Lung (tissue), 17 donors: ENCODE measurements at places on chromosomes 3 and 15. TPM values are rescaled to one million over a fixed set of nuclear protein-coding genes. Genes with fewer than 3 reads are reported as not detected.

- no peak for DNase-seq
Measured at GRCh38 chr3:40321818-40322217, 12.3 kb downstream of the EIF1B start.

- no peak for DNase-seq
Measured at GRCh38 chr3:123377243-123377740, 71.6 kb downstream of the ADCY5 start.

- DNase-seq, result peak; percentile 59
Measured at GRCh38 chr3:69012100-69012799, 1.2 kb downstream of the EOGT start.

The NANOGP8 gene
- total RNA-seq, result 0.92 TPM

The CCR4 gene
- 2.9 TPM for total RNA-seq

DNA sequence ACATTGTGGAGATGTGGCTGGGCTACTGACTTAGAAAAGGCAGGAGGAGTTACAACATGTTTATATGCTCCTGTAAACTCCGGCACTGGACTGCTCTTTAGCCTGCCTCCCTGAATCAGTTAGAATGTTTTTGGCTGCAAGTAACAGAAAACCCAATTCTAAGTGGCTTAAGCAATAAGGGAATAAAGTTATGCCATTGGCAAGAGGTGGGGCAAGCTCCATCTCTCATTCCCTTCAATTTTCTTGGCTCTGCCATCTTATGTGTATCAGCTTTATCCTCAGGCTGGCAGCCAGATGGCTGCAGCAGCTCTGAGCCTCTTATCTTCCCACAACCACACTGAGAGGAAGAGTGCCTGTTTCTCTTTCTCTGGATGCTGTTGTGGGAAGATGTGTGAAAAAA, 22.4 kb upstream of the MEIS2 start:
- DNase-seq, result no peak

- DNase-seq, result no peak
Measured at GRCh38 chr3:97937205-97937604, 35.0 kb downstream of the RIOX2 start.

The VGLL3 gene
- total RNA-seq, result 32.8 TPM

DNA sequence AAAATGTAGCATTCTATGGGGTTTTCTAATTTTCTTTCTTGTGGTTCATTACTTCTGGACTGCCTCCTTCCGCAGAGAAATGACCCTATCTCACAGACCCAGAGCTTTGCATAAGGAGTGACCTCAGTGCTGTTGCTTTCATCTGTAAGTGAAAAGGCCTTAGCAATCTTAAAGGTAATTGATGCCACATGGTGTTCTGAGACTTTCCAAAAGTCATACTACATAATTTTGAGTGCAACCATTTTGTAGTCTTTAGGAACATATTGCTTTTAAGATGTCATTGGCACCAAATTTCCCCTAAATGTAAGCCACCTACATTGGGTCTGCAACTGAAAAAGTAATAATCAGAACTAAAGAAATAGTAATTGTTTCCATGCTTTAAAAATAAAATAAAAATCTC, 9.2 kb upstream of the HHLA2 start:
- DNase-seq, result no peak

- DNase-seq, result no peak
Measured at GRCh38 chr15:31262143-31262530, 64.5 kb upstream of the KLF13 start.

- DNase-seq, result no peak
Measured at GRCh38 chr15:58558777-58559176, 127.0 kb downstream of the LIPC start.

The ZNF774 gene
- total RNA-seq, result 2.5 TPM

GRCh38 chr3:11088831-11089230, 65.5 kb upstream of the HRH1 start:
- DNase-seq, result no peak

DNA sequence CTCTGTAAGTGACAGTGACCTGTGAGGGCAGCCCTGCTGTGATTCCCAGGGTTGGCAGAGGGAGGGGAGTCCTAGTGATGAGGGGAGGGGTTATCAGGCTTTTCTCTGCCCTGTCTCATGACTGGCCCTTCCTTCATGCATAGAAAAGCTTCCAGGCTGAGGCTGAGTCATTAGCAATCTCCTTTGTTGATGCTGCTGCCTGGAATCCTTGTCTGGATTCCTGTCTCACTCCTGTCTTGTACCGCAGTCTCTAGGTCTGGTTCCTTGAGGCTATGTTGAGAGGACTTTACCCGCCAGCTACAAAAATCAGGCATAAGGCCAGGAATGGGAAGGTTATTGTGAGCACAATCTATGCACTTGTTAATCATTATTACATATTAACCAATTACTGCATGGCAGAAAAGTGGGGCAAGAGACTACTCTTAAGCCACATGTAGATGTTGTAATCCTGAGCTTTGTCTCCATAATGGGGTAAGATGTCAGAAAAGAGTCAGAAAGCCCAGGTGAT, 7.2 kb downstream of the KLHL6 start:
- no peak for DNase-seq

The ARHGEF3 gene
- 25.9 TPM for total RNA-seq

The CAPN3 gene
- 28.4 TPM for total RNA-seq

The CDAN1 gene
- 15.2 TPM for total RNA-seq

GRCh38 chr15:35736150-35736549, 190.2 kb upstream of the DPH6 start:
- peak; percentile 24 for DNase-seq

The CYP1A2 gene
- total RNA-seq, result 0.17 TPM

The CFAP20DC gene
- 2.3 TPM for total RNA-seq

The CGGBP1 gene
- 52.9 TPM for total RNA-seq

The AMT gene
- total RNA-seq, result 9.5 TPM

GRCh38 chr3:133783762-133784161, 21.9 kb upstream of the SRPRB start:
- no peak for DNase-seq

The MASP1 gene
- total RNA-seq, result 8.3 TPM

The PARP15 gene
- 6.1 TPM for total RNA-seq

The PXK gene
- total RNA-seq, result 21.7 TPM

DNA sequence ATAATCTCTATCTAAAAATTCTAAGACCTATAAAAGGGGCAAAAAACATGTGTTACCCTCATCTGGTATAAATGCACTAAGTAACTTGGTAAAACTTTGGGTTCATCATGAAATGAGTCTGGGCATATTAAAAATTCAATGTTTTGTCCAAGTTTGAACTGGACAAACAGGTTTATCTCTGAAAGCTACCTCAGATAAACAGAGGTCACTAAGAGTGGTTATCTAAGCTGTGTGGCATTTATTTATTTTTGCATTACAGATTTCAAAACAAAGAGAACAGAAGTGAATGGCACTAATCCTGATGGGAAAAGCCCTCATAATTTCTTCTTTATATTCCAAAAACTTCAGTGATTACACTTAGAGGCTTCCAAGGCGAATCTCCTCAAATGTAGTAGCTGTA, 235.2 kb downstream of the RORA start:
- DNase-seq, result no peak

The AMIGO3 gene
- 0.25 TPM for total RNA-seq

DNA sequence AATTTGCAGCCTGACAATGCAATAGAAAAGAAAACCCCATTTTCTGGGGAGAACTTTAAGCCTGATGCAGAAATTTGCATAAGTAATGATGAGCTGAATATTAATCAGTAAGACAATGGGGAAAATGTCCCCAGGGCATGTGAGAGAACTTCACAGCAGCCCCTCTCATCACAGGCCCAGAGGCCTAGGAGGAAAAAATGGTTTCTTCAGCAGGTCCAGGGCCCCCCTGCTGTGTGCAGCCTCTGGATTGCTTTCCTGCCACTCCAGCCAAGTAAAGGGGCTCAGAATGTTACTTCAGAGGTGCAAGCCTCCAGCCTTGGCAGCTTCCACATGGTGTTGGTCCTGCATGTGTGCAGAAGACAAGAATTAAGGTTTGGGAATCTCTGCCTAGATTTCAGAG, 900.3 kb upstream of the ROBO1 start:
- no peak for DNase-seq

- peak; percentile 32 for DNase-seq
Measured at GRCh38 chr15:90883526-90883975, 753 bp upstream of the FES start.

DNA sequence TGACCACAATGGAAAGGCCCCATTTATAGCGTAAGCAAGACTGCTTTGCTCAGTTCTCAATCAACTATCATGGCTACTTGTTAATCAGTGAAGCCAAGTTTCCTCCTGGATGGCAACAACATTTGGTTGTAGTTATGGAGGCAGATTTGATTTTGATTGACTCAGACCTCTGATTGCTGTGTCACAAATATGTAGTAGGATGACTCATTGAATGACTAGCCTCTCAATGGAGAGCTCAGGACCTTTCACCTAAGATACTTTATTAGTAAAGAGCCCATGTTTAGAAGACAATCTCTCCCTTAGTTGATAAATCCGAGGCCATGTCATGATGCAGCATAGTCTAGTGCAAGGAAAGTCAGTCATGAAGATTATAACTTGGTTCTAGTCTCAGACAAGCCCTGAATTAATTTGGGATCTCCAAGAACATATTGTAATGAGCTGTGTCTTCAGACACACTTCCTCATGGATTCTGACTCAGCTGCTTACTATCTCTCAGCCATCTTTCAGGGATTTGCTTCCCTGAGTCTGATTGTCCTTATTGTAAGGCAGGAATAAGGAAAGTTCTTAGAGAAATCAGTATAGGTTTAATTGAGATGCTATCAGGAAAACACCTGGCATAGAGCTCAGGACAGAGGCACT, 397.4 kb upstream of the TMCO5A start:
- no peak for DNase-seq

- DNase-seq, result no peak
Measured at GRCh38 chr3:46820852-46821251, 42.4 kb downstream of the MYL3 start.

The ZNF860 gene
- total RNA-seq, result 2.4 TPM

The CCDC191 gene
- total RNA-seq, result 15.3 TPM

DNA sequence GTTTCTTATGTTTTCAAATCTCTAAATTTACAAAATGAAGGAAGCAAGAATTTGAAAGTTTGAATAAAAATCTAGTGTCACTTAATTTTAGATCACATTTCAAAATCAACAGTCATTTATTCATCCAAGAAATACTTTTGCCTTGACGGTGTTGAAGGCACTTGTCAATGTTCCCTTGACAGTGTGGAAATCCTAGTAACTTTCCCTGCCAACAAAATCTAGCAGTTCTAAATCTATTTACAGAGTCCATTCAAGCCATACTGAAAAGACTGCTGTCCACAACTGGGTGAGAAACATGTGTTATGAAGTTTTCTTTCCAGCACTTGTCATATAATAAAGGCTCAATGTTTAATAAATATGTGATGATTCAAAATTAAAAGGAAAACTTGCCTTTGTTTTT, 8.6 kb upstream of the MAP2K5 start:
- no peak for DNase-seq

DNA sequence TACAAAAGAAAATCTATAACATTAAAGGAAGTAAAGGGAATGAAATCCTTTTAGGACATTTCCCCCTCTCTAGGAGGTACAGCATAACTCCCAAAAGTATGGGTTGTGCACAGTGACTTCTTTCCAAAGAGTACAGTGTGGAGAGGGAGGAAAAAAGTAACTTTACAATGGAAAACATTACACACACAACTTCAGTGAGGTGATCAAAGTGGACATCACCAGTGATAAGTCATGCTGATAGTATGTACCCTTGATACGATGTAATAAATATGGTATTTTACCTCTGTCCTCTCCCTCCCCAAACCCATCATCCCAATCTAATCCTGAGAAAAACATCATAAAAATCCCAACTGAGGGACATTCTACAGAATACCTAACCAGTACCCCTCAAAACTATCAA, 10.8 kb downstream of the PLD1 start:
- no peak for DNase-seq

The HACL1 gene
- total RNA-seq, result 27.7 TPM

DNA sequence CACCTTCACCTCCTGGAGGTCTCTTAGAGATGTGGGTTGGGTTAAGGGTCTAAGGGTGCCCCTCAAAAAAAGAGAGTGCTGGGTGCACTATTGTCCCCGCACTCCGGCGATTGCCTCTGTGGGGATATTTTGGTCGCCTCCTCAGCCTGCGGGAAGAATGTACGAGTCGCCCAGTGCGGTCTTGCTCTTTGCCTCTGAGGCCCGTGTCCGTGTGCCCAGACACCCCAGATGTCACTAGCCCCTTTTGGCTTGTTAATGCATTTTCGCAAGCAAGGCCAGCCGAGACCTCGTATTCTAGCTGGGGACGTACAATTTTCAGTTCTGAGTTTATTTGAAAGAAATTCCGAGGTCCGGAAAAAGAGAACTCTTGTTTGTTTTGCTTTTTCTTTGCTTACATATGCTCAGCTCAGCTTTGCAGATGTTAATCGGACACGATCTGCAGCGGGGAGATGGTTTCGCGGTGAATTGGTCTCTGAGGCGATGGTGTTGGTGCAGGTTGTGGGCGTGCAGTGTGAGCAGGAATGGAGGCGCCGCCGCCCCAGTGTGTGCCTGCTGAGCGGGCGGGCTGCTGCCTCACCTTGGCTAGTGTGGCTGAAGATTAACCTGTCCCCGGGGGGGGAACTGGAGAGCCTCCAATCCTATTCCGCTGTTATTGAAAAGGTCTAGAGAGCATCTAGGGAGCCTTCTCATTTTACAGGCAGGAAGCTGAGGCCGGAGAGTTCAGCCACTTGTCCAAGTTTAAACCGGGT, 1.4 kb downstream of the ST6GAL1 start:
- peak; percentile 66 for DNase-seq

GRCh38 chr3:53805463-53806159, 40.6 kb downstream of the CHDH start:
- DNase-seq, result no peak

GRCh38 chr3:14372587-14372986, 29.8 kb upstream of the SLC6A6 start:
- no peak for DNase-seq

The CTXN2 gene
- not detected for total RNA-seq

DNA sequence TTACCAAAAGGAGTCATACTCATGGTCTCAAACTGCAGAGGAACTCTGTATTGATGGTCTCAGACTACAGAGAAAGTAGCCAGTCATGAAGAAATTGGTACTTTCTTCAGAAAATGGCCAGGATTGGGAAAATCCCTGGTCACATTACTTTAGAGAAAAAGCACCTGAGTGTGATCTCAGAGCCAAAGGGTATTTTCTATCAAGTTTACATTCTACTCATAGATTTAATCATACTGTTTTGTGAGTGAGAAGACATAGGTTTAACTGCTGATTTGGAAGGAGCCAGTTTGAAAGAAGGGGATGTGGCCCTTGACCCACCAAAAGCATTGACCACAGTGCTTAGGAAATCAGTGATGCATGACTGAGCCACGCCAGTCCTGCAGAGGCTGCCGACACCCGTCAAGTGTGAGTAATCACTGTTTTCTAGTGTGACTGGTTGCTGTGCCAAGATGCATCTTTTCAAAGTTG, 203.6 kb downstream of the AKAP13 start:
- DNase-seq, result no peak

DNA sequence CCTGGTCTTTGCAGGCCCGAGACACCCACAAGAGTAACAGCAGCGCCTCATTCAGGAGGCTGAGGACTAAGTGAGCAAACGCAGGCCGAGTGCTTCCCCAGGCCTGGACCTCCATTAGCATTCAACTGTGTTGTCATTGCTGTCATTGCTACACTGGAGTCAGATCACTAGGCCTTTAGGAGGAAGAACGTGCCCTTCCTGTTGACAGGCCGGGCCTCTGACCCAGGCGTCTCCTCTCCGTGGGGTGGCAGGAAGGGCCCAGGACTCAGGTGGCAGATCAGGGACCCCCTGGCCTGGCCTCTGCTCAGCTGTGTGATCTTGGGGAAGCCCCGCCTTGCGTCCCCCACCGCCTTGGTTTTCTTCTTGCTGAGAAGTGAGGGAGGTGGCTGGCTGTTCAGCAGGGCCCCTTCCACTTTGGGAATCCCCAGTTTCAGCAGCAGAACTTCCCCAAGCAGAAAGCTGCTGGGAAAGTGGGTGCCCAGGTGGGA, 19.1 kb downstream of the ZDHHC19 start:
- DNase-seq, result no peak

The BNC1 gene
- total RNA-seq, result 0.25 TPM

The GPR149 gene
- not detected for total RNA-seq

- DNase-seq, result no peak
Measured at GRCh38 chr15:21262851-21263425, 177.4 kb downstream of the POTEB3 start.
